Naive thymus-derived CD4-positive, alpha-beta T cell (primary cell): ENCODE measurements at places on chromosomes 2 and 18. TPM values are rescaled to one million over a fixed set of nuclear protein-coding genes. Genes with fewer than 3 reads are reported as not detected.

- H3K36me3 ChIP-seq: no peaks in the 10 kb centered on the region
- H3K4me3 ChIP-seq: no peak overlapping the region
- H3K27ac ChIP-seq: no peak overlapping the region
- H3K4me1 ChIP-seq: no peaks in the 10 kb centered on the region
- no peak for DNase-seq
Observed at GRCh38 chr2:176240301-176240700, 28.9 kb upstream of the MTX2 start.

- no peaks in the 10 kb centered on the region for H3K27me3 ChIP-seq
- no peaks in the 10 kb centered on the region for H3K4me1 ChIP-seq
- DNase-seq: no peak
Observed at GRCh38 chr18:58776084-58776483, 88.6 kb upstream of the ZNF532 start.

ASPRV1 gene
- polyA plus RNA-seq: 0.91 TPM

GRCh38 chr2:20220806-20221554, 4.0 kb downstream of the SDC1 start:
- no peaks in the 10 kb centered on the region for H3K4me1 ChIP-seq
- H3K27me3 ChIP-seq: no peaks in the 10 kb centered on the region
- no peak overlapping the region for H3K4me3 ChIP-seq
- no peaks in the 10 kb centered on the region for H3K36me3 ChIP-seq

- no peaks in the 10 kb centered on the region for H3K27me3 ChIP-seq
- H3K27ac ChIP-seq: no peak overlapping the region
- H3K4me1 ChIP-seq: no peaks in the 10 kb centered on the region
- no peak for DNase-seq
- no peaks in the 10 kb centered on the region for H3K36me3 ChIP-seq
Observed at GRCh38 chr18:74803769-74804168, 206.1 kb downstream of the ZNF407 start.

GRCh38 chr2:174322149-174322548, 12.6 kb upstream of the SP9 start:
- no peak for DNase-seq
- peaks cover 10% of the 10 kb centered on the region for H3K4me1 ChIP-seq
- no peaks in the 10 kb centered on the region for H3K36me3 ChIP-seq
- H3K27ac ChIP-seq: no peak overlapping the region
- H3K4me3 ChIP-seq: no peak overlapping the region
- H3K27me3 ChIP-seq: peaks cover 12% of the 10 kb centered on the region

GRCh38 chr18:50006470-50007046, 188.4 kb downstream of the MYO5B start:
- no peak for DNase-seq
- H3K4me3 ChIP-seq: no peak overlapping the region
- H3K27ac ChIP-seq: no peak overlapping the region
- H3K36me3 ChIP-seq: no peaks in the 10 kb centered on the region

TRAPPC8 gene
- polyA plus RNA-seq: 16.4 TPM

DNA sequence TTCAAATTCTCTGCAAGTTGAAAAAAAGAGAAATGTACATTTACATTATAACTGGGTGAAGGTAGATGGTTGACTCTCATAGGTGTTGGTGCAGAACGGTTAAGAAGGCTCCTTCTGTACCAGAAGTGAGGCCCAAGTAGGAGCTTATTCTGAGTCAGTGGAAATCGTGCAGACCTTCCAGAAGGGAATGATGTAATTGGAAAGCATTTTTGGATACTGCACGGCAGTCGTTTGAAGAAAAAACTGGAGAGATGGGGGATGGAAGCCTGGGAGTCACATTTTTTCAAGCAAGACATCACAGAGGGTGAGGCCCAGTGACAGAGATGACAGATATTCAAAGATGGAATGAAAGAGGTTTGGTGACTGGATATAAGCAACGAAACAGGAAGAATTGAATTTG, 39.4 kb downstream of the HRH4 start:
- no peaks in the 10 kb centered on the region for H3K4me1 ChIP-seq
- H3K4me3 ChIP-seq: no peak overlapping the region
- DNase-seq: no peak
- no peak overlapping the region for H3K27ac ChIP-seq
- H3K27me3 ChIP-seq: no peaks in the 10 kb centered on the region

VWC2L gene
- polyA plus RNA-seq: not detected

DNA sequence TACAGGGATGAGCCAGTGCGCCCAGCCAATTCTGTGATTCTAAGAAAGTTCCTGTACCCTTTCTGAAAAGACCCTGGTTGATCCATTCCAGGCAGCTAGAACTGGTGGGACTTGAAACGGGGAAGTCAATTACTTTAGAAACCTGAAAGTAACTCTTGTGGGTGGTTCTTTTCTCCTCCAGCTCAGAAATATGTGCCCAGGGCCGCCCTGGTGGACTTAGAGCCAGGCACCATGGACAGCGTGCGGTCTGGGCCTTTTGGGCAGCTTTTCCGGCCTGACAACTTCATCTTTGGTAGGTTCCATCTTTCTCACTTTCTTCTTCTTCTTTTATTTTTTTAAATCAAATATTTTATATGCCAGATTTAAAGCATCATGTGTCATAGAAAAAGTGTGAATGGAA, 2.7 kb downstream of the TUBB6 start:
- H3K27ac ChIP-seq: no peak overlapping the region
- H3K4me1 ChIP-seq: peaks cover 4% of the 10 kb centered on the region
- no peak overlapping the region for H3K4me3 ChIP-seq
- H3K27me3 ChIP-seq: peaks cover 4% of the 10 kb centered on the region
- H3K36me3 ChIP-seq: no peaks in the 10 kb centered on the region

SPATA3 gene
- polyA plus RNA-seq: not detected

DNA sequence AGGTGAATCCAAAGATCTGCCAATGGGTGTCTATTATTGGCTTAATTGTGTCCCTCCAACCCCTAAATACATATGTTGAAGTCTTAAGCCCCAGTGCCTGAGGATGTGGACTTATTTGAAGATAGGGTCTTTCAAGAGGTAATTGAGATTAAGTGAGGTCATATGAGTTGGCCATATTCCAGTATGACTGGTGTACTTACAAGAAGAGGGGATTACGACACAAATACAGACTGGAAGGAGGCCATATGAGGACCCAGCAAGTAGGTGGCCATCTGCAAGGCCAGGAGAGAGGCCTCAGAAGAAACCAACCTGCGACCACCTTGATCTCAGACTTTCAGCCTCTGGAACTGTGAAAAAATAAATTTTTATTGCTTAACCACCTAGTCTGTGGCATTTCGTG, 121.1 kb upstream of the FN1 start:
- no peaks in the 10 kb centered on the region for H3K4me1 ChIP-seq
- DNase-seq: no peak
- no peak overlapping the region for H3K4me3 ChIP-seq
- no peak overlapping the region for H3K27ac ChIP-seq

DNA sequence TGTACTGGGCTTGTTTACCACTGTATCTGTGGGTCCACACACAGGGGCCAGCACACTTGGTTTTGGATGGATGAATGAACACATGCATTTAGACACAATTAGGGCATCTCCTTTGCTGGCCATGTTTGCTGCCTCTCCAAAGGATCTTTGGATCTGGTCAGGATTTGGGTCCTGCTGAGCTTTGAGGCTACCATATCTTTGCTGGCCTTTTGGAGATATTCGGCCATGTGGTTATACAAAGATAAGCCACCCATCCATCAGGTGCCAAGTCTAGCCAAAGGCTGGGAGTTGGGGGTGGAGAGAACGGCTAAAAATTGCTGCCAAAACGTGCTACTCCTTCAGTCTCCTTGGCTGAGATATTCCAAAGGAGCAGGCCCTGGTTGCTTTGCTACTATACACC, 18.2 kb upstream of the FZD7 start:
- no peak for DNase-seq
- no peaks in the 10 kb centered on the region for H3K4me1 ChIP-seq
- no peaks in the 10 kb centered on the region for H3K36me3 ChIP-seq
- H3K27me3 ChIP-seq: peaks cover 3% of the 10 kb centered on the region

- no peak overlapping the region for H3K27ac ChIP-seq
- DNase-seq: no peak
- no peaks in the 10 kb centered on the region for H3K27me3 ChIP-seq
- H3K4me1 ChIP-seq: no peaks in the 10 kb centered on the region
- no peaks in the 10 kb centered on the region for H3K36me3 ChIP-seq
Observed at GRCh38 chr2:13522917-13523821, 806.4 kb downstream of the TRIB2 start.

DNA sequence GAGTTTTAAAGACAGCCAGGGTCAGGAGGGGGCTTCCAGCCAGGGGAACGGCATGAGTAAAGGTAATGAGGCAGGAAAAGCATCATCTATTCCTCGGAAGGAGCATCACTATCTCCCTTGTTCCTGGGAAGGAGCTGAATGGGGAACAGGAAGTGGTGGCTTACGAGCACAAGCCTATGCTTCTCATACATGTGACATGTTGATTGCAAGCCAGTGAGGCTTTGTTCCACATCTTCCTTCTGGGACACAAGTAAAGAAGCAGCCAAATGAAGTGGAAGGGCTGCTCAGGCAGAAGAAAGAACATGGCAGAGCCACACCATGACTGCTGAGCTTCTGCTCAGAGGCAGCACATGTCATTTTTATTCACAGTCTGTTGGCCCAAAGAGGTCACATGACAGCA, 15.1 kb upstream of the LMAN1 start:
- no peaks in the 10 kb centered on the region for H3K36me3 ChIP-seq
- no peaks in the 10 kb centered on the region for H3K27me3 ChIP-seq
- DNase-seq: no peak
- H3K4me1 ChIP-seq: no peaks in the 10 kb centered on the region
- H3K27ac ChIP-seq: no peak overlapping the region

ACTR1B gene
- polyA plus RNA-seq: 13.2 TPM

DNA sequence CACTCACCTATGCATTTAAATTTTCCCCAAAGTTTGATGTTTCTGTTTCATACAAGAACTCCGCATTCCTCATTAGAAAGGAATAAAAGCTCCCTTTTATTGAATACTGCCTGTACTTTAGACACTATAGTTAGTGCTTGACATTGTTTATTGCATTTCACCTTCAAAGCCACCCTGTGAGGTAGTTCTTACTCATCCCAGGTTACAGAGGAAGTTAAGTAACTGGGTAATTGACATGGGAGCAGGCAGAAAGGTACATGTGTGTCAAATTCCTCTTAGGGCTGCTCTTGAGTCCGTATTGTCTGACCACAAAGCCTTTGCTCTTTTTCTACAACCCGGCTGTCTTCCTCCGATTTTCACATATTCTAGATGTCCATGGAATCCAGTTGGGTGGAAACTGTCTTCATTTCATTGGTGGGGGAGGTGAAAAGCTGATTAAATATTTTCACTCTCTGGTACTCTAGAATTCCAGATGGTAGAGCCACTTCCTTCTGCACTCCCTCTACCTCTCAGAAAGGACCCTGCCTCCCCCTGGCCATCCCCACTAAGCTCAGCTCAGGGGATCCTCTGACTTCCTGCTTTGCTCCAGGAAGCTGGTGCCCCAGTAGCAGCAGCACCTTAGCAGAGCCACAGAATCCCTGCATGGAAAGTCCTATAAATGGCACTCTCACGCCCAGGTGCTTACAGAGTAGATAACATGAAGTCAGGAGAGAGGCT, 319.2 kb downstream of the LRATD1 start:
- H3K36me3 ChIP-seq: no peaks in the 10 kb centered on the region
- no peaks in the 10 kb centered on the region for H3K27me3 ChIP-seq
- no peak overlapping the region for H3K4me3 ChIP-seq
- no peak overlapping the region for H3K27ac ChIP-seq

PRKAG3 gene
- polyA plus RNA-seq: not detected

DNA sequence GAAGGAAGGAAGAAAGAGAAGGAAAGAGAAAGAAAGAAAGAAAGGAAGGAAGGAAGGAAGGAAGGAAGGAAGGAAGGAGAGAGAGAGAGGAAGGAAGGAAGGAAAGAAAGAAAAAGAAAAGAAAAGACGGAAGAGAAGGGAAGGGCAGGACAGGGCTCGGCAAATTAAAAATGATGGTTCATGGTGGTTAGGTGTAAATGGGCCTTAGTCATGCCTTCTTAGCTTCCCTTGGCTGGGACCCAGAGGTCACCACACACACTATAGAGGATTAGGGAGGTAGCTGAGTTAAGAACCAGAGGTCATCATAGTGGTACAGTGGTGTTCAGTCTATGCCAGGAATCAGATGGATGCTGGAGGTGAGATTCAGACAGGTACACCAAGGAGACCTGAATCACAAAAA, 9.3 kb upstream of the ATL2 start:
- DNase-seq: no peak
- peaks cover 16% of the 10 kb centered on the region for H3K4me1 ChIP-seq
- no peaks in the 10 kb centered on the region for H3K27me3 ChIP-seq
- H3K36me3 ChIP-seq: no peaks in the 10 kb centered on the region
- no peak overlapping the region for H3K27ac ChIP-seq

DNA sequence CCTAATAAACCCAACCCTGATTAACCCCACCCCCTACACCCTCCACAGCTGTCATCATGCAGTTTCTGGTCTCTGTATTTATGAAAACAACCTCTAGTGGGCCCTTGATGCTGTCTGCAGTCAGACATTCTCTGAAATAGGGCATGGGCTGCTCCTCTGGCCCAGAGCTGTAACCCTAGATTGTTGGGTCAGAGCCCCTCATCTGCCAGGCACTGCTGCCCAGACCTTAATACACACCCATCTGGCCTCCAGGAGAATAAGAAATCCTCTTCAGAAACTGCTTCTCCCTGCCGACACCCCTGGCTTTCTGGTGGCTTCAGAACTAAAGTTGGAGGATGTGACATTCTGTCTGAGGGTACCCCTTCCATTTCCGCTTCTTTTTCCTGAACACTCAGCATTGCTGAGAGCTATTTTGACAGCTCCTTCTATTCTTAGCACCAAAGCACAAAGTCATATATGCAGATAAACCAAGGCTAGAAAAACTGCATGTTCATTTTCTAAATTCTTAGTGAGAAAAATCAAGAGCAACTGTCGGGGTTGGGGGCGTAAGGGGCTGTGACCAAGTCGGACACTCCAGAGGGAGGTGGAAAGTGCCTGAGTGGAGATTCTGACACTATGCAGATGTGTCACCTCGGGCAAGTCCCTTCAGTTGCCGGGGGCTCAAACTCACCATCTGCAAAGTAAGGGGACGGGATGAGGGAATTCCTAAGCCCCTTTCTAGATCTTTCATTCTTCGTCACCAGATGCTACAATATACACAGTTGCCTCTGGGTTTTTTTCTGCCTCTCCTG, 28.7 kb downstream of the SRSF7 start:
- peak overlapping the region; percentile 32 for H3K4me3 ChIP-seq

- H3K4me3 ChIP-seq: no peak overlapping the region
- no peaks in the 10 kb centered on the region for H3K27me3 ChIP-seq
- H3K27ac ChIP-seq: no peak overlapping the region
- no peaks in the 10 kb centered on the region for H3K36me3 ChIP-seq
Observed at GRCh38 chr2:224042191-224042696, 3.2 kb upstream of the SERPINE2 start.
